ENCODE measurements at places on chromosomes 5 and 9.

DNA sequence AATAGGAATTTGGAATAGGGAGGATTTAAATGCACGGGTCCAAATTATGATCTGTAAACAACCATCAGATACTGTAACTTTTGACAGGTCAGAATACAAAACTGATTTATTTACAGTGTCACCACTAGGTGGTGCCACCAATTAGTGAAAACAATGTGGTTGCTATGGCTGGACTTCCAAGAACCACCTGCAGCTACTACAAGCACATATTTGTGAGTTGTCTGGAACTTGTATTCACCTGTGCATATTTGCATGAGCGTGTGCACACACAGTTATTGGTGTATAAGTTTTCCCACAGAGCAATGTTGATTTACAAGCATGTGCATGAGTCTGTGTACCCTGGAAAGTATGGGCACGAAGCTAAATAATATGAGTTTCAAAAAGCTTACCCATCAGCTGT lies 3.0 kb upstream of the HRCT1 start:
- peak; percentile 22 for DNase-seq

- no peak for DNase-seq
These were observed 27.7 kb downstream of the PPP3R2 start for GRCh38 chr9:101566904-101567724.

GRCh38 chr9:120465685-120466407 lies 114.1 kb downstream of the CDK5RAP2 start:
- no peak for DNase-seq

DNA sequence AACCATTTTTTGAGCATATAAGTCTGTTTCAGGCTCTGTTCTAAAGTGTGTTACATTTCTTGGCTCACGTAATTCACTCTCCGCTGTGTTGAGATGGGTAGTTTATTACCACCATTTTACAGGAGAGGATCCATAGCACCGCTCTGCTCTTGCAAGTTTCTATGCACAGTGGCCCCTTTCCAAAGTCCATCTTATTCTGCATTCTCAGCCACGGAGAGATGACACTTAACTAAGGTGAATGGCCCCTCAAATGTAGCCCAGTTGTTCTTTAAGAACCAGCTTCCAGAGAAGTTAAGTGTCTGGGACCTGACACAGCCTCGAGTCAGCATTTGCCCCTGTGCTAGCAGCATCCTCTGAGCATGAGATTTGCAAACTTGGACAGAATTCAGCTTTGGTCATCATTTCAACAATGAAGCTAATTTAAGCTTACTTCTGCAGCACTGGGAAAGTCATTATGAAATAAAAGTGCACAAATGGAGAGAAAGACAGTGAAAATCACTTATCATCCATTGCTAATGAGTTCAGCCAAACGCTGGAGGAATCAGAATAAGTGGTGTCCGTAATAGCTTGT lies 61.9 kb downstream of the FAM78A start:
- DNase-seq = no peak

DNA sequence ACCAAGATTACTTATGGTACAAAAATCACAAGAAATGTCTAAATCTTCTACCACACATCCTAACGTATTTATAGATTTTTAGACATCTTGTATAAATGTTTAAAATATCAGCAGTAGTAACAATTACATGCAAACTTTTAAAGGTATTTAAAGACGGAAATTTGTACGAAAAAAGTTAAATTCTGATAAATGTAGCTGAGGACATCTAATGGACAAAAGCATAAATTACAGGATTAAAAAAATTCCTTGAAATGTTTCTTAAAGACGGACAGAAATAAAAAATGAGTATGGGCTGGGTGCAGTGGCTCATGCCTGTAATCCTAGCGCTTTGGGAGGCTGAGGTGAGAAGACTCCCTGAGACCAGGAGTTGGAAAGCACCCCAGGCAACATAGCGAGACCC lies 15.8 kb downstream of the ERCC8 start:
- no peak for DNase-seq

- DNase-seq = no peak
These were observed 353.7 kb downstream of the ARL15 start for GRCh38 chr5:53956632-53957031.

- DNase-seq = no peak
These were observed 272.3 kb upstream of the WWC1 start for GRCh38 chr5:168019143-168019542.

GRCh38 chr5:17343675-17344074 lies 126.2 kb downstream of the BASP1 start:
- peak; percentile 70 for DNase-seq

DNA sequence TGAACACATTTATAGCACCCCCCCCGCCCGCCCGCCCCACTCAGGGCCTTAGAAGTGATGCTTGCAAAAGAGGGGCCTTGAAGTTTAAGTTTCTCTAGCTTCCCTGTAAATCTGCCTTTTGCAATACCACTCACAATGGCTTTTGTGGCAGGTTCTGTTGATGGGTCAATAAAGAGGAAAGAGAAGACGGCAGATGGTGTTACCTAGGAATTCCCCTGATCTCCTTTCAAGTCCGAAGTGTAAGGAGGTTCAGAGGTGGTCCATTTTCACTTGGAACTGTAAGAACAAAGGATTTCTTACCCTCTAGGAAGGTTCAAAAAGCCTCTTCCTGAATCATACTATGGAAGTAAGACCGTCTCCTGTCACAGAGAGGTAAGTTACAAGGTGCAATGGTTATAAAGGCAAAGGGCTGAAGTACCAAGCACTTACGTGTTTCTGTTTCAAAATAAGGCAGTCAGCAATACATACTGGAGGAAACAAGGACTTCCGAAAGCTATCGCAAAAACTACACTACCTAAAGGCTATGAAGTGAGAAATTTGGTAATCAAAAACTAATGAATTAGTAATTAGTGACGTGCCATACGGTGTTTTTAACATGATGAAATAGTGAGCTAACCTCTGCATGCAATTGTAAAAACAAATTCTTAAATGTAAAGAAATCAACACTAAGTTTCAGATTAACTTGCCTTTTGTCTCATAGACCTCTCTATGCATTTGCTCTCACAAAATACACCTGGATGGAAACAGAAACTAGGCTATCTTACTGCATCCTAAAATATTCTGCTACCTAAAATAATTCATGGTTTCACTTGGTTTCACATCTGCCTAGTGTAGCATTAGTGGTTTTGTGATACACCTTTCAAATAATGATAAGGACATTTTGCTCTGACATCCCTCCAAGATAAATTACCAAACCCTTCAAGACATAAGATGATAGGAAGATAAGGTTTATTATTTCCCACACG lies 589.4 kb upstream of the FAM174A start:
- DNase-seq = no peak

DNA sequence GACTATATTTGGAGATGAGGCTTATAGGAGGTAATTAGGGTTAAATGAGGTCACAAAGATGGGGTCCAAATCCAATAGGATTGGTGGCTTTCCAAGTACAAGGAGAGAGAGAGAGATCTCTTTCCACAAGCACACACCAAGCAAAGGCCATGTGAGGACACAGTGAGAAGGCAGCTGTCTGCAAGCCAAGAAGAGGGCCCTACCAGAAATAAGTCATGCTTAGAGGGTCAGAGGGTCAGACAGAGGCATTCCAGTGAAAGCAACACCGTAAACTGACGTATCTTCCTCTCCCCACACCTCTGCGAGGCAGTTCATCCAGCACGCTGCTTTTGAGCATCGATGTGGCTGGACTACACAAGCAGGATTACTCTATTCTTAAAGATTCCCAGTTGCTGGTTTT lies 87.9 kb downstream of the SLC1A3 start:
- DNase-seq = no peak

GRCh38 chr5:181261320-181262049 lies 542 bp upstream of the TRIM52 start:
- no peak for DNase-seq

GRCh38 chr9:134951994-134952393 lies 34.3 kb upstream of the FCN1 start:
- no peak for DNase-seq

GRCh38 chr9:79034583-79034982 lies 537.2 kb upstream of the TLE4 start:
- no peak for DNase-seq

Measured in HFF-Myc (cell line).